ENCODE measurements at places on chromosomes 1 and 21. TPM values are rescaled to one million over a fixed set of nuclear protein-coding genes. Genes with fewer than 3 reads are reported as not detected.

PLEKHA6 gene
- total RNA-seq: 7.1 TPM

DNA sequence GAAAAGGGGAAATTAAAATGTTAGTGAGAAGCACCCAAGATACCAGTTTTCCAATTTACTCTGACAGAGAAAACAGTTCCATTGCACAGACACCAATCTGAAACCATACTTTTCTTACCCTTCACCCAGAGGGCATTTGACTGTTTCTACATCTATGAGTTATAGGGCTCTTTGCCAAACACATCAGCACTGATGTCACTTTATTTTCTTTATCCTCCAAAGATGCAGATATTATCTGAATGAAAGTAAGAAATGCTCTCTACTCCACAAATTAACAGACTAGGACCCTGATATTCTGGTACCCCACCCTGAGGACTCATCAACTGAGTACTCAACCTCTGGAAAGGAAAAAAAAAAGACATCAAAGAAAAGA, 24.2 kb upstream of the PEX19 start:
- H3K4me3 ChIP-seq: no peak overlapping the region
- peaks cover 100% of the 10 kb centered on the region for H3K36me3 ChIP-seq
- H3K27me3 ChIP-seq: no peaks in the 10 kb centered on the region
- no peak for DNase-seq

GRCh38 chr1:200776949-200777348, 38.3 kb downstream of the CAMSAP2 start:
- no peaks in the 10 kb centered on the region for H3K36me3 ChIP-seq
- H3K4me1 ChIP-seq: peaks cover 16% of the 10 kb centered on the region
- DNase-seq: no peak

- no peak for DNase-seq
- no peaks in the 10 kb centered on the region for H3K27me3 ChIP-seq
- H3K36me3 ChIP-seq: no peaks in the 10 kb centered on the region
- peaks cover 40% of the 10 kb centered on the region for H3K4me1 ChIP-seq
- peak overlapping the region; percentile 83 for H3K27ac ChIP-seq
- no peak overlapping the region for H3K4me3 ChIP-seq
Observed at GRCh38 chr1:8004113-8004802, 21.9 kb downstream of the ERRFI1 start.

SLC45A3 gene
- 8.6 TPM for total RNA-seq

DNA sequence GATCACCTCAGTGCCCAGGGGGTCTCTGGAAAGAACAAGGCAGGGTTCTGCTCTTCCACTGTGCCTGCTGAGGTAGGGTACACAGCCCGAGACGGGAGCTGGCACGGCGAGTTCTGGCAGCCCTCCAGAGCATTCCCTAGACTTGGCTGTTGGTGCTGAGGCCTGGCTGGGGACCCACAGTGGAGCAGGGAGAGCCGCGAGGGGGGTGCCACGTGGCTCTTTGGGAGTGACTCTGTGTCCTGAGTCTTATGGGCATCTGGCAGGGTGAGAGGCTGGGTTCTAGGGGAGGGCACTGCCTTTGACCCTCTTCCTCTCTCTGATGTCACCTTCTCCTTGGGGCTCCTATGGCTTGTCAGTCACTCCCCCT, 336.4 kb downstream of the CAMTA1 start:
- H3K4me1 ChIP-seq: no peaks in the 10 kb centered on the region
- no peak overlapping the region for H3K4me3 ChIP-seq
- H3K27me3 ChIP-seq: no peaks in the 10 kb centered on the region
- no peak overlapping the region for H3K27ac ChIP-seq

DNA sequence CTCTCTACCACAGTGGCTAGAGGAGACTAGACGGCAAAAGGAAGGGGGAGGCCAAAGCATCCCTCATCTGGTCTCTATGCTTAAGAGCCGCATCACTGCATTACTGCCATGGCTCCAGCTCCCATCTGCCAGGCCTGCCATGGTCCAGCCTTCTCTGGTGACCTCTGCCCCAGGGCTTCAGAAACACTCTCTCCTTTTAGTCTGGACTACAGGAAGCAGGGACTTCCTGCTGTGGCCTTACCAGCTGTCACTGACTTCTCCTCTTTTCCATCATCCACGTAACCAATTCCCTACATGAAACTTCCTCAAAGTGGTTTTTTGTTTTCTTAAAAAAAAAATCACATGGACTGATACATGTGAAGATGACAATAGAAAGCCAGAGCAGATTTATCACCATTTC, 323.1 kb upstream of the NFIA start:
- H3K27ac ChIP-seq: no peak overlapping the region
- no peaks in the 10 kb centered on the region for H3K36me3 ChIP-seq
- DNase-seq: no peak
- no peak overlapping the region for H3K4me3 ChIP-seq
- no peaks in the 10 kb centered on the region for H3K4me1 ChIP-seq
- H3K27me3 ChIP-seq: no peaks in the 10 kb centered on the region

DNA sequence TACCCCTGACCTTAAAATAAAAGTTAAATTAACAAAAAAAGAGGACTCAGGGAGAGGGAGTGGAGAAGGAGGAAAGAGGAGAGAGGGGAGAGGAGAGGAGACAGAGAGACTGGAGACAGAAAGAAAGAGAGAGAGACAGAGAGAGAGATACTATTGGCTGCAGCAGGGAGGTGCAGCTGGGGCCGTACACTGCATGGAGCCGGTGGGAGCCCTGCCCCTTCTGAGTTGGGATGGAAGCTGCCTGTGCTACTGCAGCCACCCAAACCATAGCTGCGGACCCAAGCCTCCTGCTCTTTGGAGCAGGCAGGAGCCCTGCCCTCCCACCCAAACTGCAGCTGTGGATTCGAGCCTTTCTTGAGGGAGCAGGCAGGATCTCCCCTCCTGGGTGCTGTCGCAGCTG, 32.7 kb upstream of the HP1BP3 start:
- no peak overlapping the region for H3K4me3 ChIP-seq
- H3K27me3 ChIP-seq: no peaks in the 10 kb centered on the region
- no peak overlapping the region for H3K27ac ChIP-seq
- peaks cover 13% of the 10 kb centered on the region for H3K36me3 ChIP-seq
- DNase-seq: no peak
- H3K4me1 ChIP-seq: no peaks in the 10 kb centered on the region

AK4 gene
- total RNA-seq: 4.6 TPM

- no peak overlapping the region for H3K27ac ChIP-seq
- peaks cover 99% of the 10 kb centered on the region for H3K27me3 ChIP-seq
- H3K4me1 ChIP-seq: peaks cover 35% of the 10 kb centered on the region
Observed at GRCh38 chr21:33024201-33025103, 1.3 kb upstream of the OLIG2 start.

GNAT2 gene
- not detected for total RNA-seq

DNA sequence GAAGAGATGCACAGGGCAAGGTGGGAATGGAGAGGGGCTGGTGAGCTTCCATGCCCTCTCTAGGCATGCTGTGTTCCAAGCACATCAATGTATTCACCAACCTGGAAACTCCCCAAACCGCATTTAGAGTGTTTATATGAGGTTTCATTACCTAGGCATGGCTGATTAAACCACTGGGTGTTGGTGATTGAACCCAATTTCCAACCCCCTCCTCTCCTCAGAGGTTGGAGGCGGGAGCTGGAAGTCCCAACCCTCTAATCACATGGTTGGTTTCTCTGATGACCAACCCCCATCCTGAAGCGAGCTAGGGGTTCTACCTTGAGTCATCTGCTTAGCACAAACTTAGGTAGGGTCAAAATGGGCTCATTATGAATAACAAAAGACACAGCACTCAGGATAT, 3.0 kb upstream of the PPIE start:
- H3K27ac ChIP-seq: no peak overlapping the region
- H3K36me3 ChIP-seq: peaks cover 6% of the 10 kb centered on the region
- H3K4me1 ChIP-seq: peaks cover 12% of the 10 kb centered on the region
- peaks cover 29% of the 10 kb centered on the region for H3K27me3 ChIP-seq
- H3K4me3 ChIP-seq: no peak overlapping the region

NUP210L gene
- 2.1 TPM for total RNA-seq

DNA sequence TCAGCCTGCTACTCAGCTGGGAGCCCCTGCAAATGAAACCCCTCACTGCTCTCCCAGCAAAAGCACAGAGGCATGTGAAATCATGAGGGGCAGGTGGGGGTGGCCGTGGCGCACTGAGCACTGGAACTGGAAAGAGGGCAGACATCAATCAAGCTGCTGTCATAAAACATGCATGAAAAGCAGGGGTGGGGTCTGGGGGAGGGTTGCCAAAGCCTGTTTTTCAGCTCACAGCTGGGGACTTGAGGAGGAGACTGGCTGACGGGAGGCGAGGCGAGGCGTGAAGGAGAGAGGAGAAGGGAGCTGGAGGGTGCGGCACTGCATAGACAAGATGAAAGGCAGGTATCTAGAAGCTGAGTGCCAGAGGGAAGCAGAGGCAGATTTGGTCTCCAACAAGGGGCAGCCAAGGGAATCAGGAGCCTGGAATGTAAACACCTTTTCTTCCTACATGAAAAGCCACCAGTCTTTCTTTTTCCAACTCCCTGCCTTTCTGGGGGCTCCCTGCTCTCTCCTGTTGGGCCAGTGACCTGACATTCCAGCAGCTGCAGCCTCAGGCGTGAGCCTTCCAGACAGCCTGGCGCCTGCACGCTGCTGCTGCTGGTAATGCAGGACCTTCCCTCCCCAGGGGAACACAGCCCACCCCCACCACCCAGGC, 87.0 kb downstream of the NMNAT2 start:
- no peaks in the 10 kb centered on the region for H3K36me3 ChIP-seq
- no peak for DNase-seq
- no peaks in the 10 kb centered on the region for H3K27me3 ChIP-seq
- H3K4me3 ChIP-seq: no peak overlapping the region
- H3K4me1 ChIP-seq: no peaks in the 10 kb centered on the region

DNA sequence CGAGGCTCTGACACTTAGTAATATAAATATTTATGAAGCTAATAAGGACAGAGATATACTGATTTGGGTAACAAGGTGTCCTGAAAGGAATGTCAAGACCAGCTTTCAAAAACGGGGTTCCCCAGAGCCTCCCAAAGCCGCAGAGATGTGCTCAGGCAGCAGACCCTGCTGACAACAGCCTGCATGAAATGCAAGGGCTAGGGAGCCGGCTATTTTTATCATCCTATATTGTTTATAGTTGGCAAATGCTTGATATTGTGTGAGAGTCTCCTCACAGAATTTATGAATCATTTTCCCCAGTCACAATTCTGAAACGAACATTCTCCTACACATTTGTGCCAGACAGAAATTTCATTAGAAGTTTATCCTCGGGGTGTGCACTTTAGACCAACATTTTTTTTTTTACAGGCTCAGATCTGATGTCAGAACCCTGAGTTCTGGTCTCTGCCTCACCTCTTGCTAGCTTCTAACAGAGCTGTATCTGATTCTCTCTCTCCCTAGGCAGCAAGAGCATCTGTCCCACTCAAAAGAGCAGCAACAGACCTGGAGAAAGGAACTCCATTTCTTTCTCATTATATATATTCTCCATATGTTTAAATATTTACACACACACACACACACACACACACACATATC, 302.3 kb upstream of the PLD5 start:
- no peak overlapping the region for H3K27ac ChIP-seq
- no peak for DNase-seq
- no peaks in the 10 kb centered on the region for H3K4me1 ChIP-seq

GJA9 gene
- total RNA-seq: not detected

DNA sequence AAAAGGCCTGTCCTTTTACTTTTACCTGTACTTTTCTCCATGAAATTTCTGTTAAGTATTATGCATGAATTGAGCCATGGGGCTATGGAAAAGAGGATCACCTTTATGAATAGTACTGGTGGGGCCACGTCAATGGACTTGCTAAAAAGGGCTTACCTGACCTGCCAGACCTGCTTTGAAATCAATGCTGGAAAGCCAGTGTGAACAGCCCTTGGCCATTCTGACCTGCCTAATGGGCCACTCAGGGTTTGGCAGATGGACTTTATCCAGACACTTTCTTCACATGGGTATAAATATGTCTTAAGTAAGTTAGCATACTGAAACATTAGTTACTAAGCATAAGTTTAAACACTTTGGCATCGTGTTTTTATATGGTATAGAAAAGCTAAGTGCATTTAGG, 8.3 kb upstream of the GUK1 start:
- peak overlapping the region; percentile 62 for H3K27ac ChIP-seq
- H3K27me3 ChIP-seq: no peaks in the 10 kb centered on the region
- H3K36me3 ChIP-seq: no peaks in the 10 kb centered on the region

DNA sequence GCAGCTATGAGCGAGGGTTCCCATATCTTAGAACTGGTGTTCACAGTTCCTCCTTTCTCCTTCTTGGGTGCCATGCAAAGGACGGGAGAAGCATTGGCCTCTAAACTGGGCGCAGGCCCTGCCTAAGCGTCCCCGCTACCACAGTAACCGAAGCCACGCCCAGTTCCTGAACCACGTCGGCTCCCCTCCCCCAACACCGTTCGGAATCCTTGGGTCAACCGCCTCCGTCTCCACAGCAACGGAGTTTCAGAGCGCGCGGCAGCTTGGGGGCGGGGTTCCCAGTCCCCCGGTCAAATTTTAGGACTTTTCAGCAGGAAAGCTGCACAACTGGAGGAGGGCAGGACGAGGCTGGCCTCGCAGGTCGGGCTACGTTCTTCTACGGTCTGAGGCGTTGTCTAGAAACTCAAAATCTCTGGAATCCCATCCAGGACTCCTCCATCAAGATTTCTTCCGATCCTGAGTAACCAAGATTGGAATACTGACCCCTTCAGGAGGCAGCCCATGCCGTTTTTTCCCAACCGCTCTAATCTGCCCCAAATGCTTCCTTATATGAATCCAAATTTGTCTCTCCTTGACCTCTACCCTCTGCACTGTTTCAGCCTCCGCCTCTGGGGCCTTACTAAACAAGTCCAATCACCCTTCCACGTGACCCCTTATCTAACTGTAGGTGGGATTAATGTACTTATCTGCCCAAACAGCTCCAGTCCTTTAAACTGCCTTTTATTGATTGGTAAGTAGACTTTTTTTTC, at the start of gene SPAG17:
Gene SPAG17, minus strand, starts transcription at position 145 of the 749 bp plus-strand sequence. Its CDS starts 71 bp downstream, at position 74.
- no peak within 1 kb of the TSS for H3K27ac ChIP-seq
- H3K27me3 ChIP-seq: no peaks in the 10 kb centered on the region
- H3K4me1 ChIP-seq: peaks cover 4% of the 10 kb centered on the region
- peak within 1 kb of the TSS; percentile 34 for H3K4me3 ChIP-seq
- peak; percentile 77 for DNase-seq
- H3K36me3 ChIP-seq: no peaks in the 10 kb centered on the region

PTCH2 gene
- 0.64 TPM for total RNA-seq

- no peaks in the 10 kb centered on the region for H3K4me1 ChIP-seq
- DNase-seq: no peak
- H3K27ac ChIP-seq: no peak overlapping the region
- H3K27me3 ChIP-seq: no peaks in the 10 kb centered on the region
- H3K36me3 ChIP-seq: no peaks in the 10 kb centered on the region
Observed at GRCh38 chr1:92701147-92701546, 83.8 kb downstream of the EVI5 start.

DNA sequence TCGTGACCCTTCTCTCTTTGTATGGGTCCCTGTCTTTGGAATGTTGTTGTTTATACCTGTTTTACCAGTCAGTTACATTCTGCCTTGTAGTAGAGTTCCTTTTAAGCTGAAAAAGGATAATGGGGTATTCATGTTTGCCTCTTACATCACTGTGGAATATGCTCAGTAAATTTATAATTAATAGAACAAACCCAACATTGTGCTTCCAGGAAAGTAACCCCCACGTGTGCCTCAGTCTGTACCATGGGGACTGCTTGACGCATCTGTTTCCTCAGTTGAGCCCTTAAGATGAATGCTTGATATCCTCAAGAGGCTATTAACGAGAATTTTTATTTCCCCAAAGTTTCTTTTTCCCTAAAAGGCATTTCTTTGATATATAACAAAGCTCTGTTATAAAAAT, 73.4 kb downstream of the ST6GALNAC3 start:
- H3K27ac ChIP-seq: no peak overlapping the region
- no peaks in the 10 kb centered on the region for H3K27me3 ChIP-seq
- H3K4me1 ChIP-seq: no peaks in the 10 kb centered on the region
- H3K36me3 ChIP-seq: no peaks in the 10 kb centered on the region
- no peak overlapping the region for H3K4me3 ChIP-seq
- no peak for DNase-seq

- H3K27ac ChIP-seq: no peak overlapping the region
- DNase-seq: no peak
Observed at GRCh38 chr1:153346077-153346723, 2.4 kb downstream of the PGLYRP4 start.

RGS16 gene
- total RNA-seq: 12.0 TPM
